ENCODE measurements at places on chromosomes 7 and 10.
A peak's percentile ranks its signal among the peaks of the same experiment; 100 is the strongest.

- no peak for DNase-seq
Observed at GRCh38 chr10:36344240-36345174, 702.4 kb upstream of the FZD8 start.

- no peak for DNase-seq
Observed at GRCh38 chr10:92571649-92572048, 2.2 kb downstream of the IDE start.

DNA sequence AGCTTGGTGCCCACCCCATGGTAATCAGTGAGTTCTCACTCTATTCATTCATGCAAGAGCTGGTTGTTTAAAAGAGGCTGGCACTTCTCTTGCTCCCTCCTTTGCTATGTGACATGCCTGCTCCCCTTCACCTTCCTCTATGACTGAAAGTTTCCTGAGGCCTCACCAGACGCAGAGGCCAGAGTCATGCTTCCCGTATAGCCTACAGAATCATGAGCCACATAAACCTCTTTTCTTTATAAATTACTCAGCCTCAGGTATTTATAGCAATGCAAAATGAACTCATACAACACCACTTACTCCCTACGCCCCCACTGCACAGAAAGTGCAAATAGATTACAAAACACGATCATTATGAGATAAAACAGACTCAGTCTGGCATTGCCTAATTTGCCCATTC is 39.0 kb downstream of the SEC61G start:
- DNase-seq = no peak

GRCh38 chr10:43308515-43308914 is 41.6 kb upstream of the RASGEF1A start:
- no peak for DNase-seq

DNA sequence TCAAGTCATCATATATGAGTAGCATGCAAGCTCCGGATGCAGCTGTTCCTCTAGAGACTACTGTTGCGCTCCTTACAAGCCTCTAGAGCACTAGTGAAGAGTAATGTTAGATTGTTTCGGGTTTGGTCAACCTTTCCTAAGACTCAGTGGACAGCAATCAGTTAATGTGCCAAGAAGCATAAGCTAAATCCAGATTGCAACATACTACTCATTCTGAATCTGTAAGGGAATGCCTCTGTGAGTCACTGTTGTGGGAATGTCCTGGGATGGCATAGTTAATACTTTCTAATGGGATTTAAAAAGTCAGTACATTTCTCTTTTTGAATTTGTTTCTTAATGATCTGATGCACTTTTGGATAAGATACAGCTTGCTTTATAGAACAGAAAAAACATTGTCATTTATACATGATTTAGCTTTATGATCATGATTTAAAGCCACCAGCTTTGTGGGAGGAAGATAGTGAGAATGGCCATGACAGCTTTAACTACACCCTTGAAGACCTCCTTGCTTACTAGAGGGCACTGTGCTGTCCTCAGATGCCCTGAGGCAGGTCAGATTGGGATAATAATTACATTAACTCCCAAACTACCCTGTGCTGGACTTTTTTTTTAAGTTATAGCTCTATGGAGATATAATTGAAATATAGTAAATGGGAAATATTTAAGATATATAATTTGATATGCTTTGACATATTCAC is 138.4 kb downstream of the SDK1 start:
- DNase-seq = no peak

- no peak for DNase-seq
Observed at GRCh38 chr10:70590655-70591416, 11.7 kb downstream of the PRF1 start.

DNA sequence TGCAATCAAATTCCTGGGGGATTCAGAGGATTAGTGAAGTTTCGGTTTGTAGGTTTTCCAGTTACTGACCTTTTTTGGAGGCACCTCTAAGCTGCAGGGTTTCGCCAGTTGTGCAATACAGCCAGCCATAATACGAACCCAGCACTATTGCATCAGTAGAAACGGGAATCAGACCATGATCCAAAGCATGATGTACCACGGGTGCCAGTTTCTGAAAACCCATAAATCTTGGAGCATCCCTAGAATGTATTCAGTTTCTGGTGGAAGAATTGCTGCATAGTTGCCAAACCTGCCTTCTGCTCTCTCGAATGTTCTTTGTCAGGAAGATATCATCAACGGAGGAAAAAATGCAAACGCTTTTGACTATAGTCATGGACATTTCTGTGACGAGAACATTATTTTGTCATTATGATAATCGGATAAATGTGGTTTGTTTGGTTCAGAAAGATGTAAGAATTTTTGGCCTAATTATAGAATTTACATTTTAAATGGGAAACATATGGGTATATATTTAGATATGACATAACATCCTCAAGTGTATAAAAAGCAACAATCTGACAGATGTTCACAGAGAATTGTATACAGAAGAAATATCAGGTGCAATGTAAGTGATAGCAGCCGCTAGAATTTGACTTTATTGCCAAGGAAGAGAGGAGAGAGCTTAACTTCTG is 186.2 kb upstream of the PRKCQ start:
- DNase-seq = no peak

DNA sequence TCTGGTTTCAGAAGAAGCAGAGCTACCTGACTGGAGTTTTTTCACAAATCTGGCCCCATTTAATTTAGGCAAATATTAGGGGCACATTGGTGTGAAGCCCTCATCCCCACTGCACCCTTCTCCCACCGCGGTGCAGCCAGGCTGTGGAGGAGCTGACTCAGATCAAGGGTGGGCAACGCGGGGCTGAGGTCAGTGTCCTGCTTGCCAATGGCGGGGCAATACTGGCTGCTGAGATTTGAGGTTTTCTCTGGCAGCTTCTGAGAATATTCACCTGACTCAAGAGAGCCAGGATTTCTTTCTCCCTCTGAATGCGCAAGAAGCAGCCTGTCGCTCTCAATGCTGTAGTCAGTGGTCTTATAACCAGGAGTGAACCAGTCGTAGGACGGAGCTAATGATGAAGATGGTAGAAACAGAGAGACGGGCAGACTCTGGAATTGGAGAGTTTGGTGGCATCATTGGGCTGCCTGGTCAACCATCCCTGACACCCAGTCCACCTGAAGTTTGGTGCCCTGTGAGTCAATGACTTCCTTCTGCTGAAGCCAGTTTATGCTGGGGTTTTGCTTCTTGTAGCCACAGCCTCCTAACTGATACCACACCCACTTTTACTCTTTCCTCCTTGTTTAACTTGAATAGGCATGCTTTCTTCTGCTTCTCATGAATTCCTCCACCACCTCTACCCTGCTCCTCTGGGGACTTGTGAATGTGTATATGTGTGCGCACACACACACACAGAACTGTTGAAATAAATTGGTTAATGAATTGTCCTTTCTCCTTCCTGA is 123.7 kb upstream of the CTBP2 start:
- no peak for DNase-seq

- no peak for DNase-seq
Observed at GRCh38 chr7:218316-218715, 25.9 kb downstream of the FAM20C start.

- DNase-seq = peak; percentile 36
Observed at GRCh38 chr10:32207544-32207943, 139.4 kb downstream of the EPC1 start.

GRCh38 chr10:62442006-62442405 is 67.8 kb downstream of the ZNF365 start:
- no peak for DNase-seq

All from activated T-cell treated with anti-CD3 and anti-CD28 coated beads for 24 hours (primary cell).